ENCODE measurements at places on chromosomes 5 and 9.

GRCh38 chr5:90897618-90898017 lies 339.0 kb downstream of the ADGRV1 start:
- DNase-seq: no peak

- DNase-seq: no peak
Measured at GRCh38 chr5:132635873-132636272, 22.1 kb upstream of the IL13 start.

DNA sequence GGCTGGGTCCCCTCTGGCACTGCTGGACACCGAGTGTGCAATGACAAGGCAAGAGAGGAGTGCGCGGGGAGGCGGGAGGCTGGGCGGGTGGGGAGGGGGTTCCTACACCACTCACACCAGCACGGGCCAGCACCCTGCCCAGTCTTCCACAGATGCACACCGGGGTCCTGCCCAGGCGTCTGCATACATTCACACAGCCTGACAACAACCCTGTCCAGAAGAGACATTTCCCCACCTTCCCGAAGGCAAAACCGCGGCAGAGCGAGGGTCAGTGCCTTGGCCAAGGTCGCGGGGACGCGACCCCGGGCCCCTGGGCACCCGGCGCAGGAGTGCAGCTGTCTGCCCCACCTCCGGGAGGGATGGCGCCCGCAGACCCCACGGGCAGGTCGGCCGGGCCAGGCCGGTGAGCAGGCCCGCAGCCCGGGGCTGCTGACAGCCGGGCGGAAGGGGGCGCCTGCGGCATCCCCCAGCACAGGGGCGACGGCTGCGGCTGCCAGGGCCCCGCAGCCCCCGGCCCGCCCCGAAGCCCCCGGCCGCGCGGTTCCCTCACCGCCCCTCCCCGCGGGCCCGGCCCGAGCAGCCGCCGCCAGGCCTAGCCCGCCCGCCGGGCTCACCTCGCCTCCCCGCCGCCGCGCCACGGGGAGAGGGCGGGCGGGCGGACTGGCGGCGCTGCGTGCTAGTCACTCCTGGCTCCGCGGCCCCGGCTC lies 496 bp downstream of the MAPK9 start:
- no peak for DNase-seq

GRCh38 chr5:174323878-174324281 lies 278.4 kb downstream of the NSG2 start:
- peak; percentile 68 for DNase-seq

GRCh38 chr5:75869891-75870290 lies 152.7 kb upstream of the POC5 start:
- DNase-seq: no peak

DNA sequence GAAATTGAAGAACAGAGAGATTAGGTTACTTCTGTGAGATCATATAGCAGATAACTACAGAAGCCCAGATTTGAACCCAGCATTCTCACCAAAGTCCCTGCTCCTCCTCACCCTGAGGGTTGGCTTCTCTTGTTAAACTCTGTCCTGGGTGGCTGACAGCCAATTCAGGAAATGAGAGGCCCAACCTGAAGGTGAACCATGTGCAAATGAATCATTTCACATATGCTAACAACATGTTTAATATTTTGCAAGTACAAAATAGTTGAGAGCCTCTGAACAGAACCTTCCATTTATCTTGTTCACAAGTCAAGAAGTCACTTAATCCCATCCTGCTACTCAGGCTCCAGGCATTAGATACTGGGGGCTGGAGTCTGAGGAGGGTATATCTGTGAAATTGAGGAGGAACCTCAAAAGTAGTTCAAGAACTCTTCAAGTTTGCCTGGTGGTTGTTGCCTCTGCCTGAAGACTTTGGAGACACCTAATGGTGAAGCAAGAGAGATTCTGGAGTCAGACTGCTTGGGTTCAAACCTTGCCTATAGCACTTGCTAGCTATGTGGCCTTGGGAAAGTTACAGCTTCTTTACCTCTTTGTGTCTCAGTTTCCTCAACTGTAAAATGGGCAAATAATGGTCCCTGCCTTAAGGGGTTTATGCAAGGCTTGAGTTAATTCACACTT lies 564.0 kb downstream of the PSAT1 start:
- DNase-seq: peak; percentile 69

GRCh38 chr9:119283078-119283794 lies 86.0 kb downstream of the BRINP1 start:
- DNase-seq: no peak

GRCh38 chr5:82388181-82388580 lies 110.0 kb upstream of the RPS23 start:
- DNase-seq: no peak

DNA sequence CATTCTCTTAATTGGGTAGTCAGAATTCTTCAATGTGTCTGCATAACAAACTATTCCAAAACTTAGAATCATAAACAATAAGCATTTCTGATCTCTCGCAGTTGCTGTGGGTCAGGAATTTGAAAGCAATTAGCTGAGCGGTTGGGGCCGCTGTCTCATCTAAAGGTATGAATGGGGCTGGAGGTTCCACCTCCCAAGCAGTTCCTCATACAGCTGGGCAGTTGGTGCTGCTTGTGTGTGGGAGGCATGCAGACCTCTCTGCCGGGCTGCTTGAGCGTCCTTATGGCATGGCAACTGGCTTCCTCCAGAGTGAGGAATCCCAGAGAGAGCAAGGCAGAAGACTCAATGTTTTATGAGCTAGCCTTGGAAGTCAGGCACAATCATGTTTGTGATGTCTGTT lies 30.2 kb upstream of the SEMA4D start:
- DNase-seq: no peak

GRCh38 chr5:36396640-36397039 lies 94.9 kb upstream of the RANBP3L start:
- DNase-seq: peak; percentile 28

GRCh38 chr5:134127376-134127861 lies 12.9 kb downstream of the TCF7 start:
- no peak for DNase-seq

DNA sequence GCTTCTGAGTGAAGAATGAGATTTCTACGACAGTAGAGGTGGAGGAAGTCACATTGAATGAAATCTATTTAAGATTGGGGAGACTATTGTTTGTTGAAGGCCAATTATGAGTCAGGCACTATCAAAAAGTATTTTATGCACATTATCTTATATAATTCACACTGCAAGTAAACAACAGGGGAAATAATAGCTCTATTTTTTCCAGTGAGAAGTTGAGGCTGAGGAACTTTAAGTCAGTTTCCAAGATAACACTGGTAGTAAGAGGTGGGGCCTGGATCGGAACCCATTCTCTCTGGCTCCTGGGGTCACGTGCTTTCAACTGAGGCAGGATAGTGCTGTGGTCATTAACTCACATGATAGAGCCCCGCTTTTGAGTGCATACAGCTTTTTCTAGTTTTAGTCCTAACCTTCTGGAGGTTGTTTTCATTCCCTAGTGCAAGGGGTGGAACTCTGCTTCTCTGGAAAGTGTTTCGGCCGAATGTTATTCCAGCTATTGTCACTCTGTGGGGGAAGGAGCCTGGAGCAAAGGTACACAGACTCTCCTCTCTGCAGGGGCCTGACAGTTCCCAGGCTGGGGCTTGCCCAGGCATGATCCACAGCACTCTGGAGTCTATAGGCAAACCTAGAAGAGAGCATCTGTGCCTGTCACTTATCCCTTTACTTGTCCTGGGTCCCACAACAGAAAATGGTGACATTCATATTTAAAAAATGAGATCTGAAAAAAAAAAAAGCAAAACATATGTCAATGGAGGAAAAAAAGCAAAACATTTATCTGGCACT lies 352.4 kb upstream of the ACTBL2 start:
- DNase-seq: no peak

DNA sequence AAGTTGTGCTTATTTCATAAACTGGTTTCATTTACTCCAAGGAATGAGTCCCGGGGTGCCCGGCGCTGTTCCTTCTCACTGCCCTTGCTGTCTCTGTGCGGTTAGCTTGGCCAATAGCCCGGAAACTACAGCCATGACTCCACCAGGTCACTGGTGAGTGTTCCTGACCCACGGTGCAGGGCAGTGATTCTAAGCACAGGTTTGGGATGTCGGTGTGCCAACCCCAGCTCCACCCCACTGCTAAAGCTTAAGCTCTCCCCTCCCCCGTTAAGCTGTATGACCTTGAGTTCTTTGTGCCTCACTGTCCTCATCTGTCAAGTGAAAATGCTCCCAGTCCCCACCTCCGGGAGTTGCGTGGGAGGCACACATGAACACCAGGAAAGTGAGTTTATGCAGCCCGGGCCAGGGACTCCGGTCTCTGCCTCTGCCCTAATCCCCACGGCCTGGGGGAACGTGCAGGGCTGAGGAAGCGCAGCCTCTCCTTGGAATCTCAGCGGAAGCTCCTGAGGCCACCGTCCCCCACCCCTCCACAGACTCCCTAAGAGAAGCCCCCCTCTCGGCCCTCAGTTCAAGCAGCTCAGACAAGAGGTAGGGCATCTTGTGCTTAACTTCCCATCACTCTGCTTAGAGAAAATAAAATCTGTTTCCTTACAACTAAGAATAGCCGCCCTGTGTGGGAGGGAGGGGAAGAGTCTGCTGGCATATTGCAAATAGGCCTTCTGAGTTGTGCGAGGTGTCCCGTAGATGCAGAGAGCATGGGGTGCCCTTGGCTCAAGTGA lies 92.0 kb upstream of the RAI14 start:
- DNase-seq: peak; percentile 76

GRCh38 chr5:109656829-109657228 lies 32.9 kb upstream of the MAN2A1 start:
- DNase-seq: peak; percentile 96
